ENCODE measurements at places on chromosomes 2 and 18.
A peak's percentile ranks its signal among the peaks of the same experiment; 100 is the strongest.

GRCh38 chr18:10230072-10230471 is 224.4 kb upstream of the APCDD1 start:
- no peak for DNase-seq

- DNase-seq: peak; percentile 43
Observed at GRCh38 chr2:216551234-216552068, 52.8 kb downstream of the RPL37A start.

- no peak for DNase-seq
Observed at GRCh38 chr18:37430357-37431076, 135.1 kb downstream of the CELF4 start.

GRCh38 chr2:206987810-206988209 is 48.5 kb downstream of the CPO start:
- DNase-seq: no peak

DNA sequence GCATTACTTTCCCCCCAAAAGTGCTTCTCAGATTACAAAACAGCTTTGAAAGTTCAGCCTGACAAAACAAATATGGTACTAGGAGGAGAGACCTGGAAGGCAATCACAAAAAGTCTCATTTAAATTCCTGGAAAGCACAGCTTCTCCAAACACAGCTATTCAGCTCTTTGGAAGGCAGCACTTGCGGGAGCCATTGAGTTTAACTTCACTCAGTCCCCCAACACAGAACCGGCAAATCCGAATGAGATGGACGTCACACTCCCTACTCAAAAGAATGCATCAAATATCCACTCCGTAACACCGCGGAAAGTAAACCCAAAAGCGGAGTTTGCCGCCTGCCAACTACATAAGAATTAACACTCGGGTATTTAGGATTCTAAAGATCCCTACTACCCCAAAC is 638 bp downstream of the ST6GAL2 start:
- peak; percentile 60 for DNase-seq

DNA sequence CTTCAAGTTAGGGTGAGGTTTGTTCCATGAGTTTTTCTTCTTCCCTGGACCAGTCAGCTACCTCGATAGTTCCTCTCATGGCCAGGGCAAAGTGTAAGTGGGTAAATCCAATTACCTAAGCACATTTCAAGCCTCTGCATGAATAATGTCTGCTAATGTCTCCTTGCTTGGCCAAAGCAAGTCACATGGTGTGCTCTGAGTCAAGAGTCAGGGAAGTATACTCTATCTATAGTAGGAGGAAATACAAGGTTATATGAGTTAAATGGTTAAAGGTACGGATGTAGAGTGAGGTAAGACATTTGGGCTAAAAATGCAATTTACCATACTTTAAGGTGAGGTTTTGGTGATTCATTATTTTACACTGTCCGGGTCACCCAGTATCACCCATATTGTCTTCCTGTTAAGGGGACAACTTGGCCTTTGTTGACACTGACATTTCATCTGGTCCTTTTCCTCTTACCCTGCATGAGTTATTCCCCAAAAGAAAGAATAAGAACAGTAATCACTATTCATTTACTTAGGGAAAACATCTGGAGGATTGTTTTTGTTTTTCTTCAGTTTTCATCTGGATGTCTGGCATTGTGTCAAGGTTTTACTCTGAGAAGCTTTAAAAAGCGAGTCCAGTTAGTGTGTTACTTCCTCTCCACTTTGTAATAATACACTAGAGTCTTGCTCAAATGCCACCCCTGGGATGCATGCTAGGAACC is 405.5 kb downstream of the RND3 start:
- no peak for DNase-seq

DNA sequence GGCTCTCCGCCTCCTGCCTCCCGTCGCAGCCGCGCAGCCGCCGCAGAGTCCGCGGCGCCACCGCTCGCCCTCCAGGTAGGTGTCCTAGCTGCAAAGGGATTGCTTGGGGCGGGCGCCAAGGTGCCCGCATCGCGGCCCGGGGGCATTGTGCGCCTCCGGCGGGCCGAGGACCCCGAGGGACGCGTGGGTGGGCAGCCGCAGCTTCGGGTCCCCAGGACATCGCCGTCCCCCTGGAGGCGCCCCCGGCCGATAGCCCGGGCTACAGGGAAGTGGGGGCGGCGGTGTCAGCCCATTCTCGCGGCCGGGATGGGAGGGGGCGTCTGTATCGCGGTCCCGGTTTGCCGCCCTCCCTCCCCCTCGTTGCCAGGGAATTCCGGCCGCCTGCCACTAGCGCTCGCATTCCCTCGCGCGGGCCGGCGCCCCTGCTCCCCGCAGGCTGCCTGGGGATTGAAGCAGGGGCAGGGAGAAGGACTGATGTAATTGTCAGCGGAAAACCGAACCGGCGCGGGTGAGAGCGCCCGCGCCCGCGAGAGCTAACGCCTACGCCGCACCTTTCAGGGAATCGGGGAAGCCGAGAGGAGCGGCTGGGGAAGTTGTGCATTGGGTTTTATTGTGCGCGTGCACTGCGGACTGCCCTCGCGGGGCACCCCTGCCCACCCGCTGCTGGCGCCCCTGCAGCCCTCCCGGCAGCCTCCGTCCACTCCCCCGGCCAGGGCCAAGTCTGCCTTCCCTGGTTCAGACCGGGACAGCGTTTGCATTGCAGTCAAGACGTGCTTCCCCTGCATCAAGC is 483 bp downstream of the OSBPL6 start:
- peak; percentile 32 for DNase-seq

- DNase-seq: no peak
Observed at GRCh38 chr2:75870651-75871137, 160.0 kb upstream of the GCFC2 start.

DNA sequence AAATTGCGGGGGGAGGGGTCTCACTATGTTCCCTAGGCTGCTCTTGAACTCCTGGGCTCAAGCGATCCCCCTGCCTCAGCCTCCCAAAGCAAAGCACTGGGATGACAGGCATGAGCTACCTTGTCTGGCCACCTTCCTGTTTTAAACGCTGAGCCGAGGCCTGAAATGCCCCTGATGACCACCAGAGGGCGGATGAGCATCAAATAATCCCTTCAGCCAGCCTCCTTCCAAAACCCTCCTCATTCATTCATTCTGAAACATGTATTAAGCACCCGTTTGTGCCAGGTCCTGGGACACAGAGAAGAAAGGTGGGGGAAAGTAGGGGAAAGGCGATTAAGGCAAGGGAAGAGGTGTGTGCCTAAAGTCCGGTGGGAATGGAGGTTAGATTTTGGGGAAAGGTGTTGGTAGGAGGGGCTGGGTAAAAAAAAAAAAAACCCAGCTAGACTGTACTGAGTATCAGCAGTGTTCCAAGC is 30.7 kb upstream of the PTMA start:
- peak; percentile 71 for DNase-seq

DNA sequence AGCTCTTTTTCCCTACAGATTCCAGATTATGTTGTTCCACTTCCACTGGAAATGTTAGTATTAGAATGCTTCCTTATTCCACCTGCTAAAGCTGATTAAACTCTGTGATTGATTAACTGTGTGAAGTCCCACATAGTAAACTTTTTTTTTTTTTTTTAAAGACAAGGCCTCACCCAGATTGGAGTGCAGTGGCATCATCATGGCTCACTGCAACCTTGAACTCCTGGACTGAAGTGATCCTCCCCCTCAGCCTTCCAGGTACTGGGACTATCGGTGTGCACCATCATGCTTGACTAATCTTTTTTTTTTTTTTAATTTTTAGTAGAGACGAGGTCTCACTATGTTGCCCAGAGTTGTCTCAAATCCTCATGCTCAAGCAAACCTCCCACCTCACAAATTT is 108.5 kb upstream of the RBMS1 start:
- DNase-seq: no peak

DNA sequence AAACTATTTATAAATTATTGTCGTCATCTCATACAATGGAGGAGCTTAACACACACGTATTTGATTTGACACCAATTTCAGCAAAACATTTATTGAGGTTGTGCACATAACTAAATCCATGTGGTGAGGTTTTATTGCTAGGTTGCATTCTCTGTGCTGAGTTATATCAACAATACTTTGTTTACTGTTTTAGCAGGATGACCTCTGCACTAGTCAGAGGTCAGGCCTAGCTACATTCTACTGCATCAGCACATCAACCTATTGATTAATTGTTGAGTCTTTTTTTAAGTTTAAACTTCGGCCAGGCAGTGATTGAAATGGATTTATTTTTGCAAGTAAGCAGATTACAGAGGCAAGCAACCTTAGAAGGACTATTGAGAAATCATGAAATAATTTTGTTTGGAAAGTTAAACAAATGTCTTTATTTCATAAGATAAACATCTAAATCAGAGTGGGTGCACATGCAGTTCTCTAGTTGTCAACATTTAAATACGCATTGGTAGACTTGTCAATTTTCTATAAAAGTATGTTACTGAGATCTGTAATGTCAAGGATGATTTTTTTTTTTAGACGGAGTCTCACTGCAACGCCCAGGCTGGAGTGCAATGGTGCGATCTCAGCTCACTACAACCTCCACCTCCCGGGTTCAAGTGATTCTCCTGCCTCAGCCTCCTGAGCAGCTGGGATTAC is 75.2 kb upstream of the CD28 start:
- no peak for DNase-seq

GRCh38 chr2:31877008-31877407 is 133.8 kb downstream of the MEMO1 start:
- no peak for DNase-seq

DNA sequence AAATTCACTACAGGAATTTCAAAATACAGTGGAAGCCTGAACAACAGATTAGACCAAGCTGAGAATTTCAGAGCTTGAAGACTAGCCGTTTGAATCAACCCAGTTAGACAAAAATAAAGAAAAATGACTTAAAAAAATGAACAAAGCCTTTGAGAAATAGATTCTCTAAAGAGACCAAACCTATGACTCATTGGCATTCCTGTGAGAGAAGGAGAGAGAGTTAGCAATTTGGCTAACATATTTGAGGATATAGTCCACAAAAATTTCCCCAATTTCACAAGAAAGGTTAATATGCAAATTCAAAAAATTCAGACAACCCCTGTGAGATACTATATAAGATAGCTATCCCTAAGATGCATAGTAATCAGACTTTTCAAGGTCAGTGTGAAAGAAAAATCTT is 78.0 kb downstream of the MYO3B start:
- no peak for DNase-seq

- no peak for DNase-seq
Observed at GRCh38 chr2:63555299-63555698, 33.0 kb downstream of the WDPCP start.

GRCh38 chr2:16513626-16514025 is 152.0 kb downstream of the CYRIA start:
- DNase-seq: no peak

DNA sequence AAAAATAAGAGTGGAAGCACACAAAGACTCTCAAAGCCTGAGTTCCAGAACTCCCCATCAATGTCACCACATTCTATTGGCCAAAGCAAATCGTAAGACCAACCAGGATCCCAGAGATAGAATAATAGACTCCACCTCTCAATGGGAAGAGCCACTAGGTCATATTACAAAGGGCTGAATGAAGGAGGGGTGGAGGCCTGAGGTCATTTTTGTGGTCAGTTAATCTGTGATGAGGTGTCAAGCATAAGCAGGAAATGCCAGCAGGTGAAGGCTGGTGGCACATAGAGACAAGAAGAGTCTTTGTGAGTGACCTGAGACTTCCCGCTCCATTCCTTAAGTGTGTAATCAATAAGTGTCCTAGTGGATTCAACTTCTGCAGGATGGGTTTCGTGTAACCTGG is 144.3 kb downstream of the TFCP2L1 start:
- no peak for DNase-seq

DNA sequence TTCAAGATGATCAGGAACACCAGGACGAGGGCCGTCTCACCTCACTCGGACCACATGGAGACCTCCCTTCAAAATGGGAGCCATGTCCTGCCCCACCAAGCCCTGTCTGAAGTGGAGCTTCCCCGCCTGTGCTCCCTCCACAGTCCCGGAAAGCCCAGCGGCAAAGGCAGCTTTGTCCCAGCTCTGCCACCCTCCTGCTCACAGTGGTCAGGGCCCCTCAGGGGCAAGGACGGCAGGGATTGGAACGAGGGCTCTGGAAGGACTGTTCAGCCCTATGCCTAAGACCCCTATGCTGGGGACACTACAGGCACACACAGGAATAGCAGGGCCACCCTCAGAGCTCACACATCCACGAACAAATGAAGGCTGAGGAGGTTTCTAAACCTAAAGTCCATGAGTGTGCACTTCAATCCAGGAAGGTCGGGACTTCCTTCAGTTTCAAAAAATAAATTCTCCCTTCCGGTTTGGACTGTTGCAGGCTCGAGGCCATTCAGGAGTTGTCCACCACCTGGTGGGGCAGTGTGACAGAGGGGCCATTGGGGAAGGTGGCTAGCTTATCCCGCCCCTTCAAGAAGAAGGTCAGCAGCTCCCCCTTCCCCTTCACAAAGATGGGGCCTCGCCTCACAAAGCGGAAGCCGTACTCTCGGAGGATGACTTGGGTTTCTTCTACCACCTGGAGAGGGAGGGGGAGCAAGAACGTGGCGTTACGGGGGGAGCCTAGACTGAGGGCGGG is 26.4 kb downstream of the CENPO start:
- no peak for DNase-seq

DNA sequence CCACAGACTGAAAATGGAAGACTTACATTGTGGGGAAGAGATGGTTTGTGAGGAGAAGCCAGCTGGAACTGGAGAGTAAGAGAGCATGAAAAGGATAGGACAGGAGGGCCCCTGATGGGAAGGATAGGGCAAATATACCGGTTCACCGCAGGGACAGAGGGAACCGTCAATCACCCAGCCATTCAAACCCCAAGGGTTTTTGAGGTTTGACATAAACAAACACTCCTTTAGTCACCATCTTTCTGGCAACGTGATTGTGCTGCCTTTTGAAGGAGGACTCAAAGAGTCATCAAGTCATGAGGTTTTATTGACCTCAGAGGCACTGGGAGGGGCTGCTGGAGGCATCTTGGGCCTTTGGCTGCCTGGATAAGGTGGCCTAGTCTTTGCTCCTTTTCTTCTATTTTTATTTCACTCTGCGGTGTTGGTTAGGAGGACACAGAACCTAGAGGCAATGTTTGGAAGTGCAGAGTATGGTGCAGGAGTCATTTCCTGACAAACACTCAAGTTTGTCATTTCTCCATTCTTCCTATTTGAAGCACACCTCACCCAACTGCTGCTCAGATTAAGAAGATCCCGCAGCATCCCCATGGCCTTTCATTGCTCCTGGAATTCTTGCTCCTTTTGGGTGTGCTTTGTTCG is 487.3 kb upstream of the SPRED2 start:
- no peak for DNase-seq

DNA sequence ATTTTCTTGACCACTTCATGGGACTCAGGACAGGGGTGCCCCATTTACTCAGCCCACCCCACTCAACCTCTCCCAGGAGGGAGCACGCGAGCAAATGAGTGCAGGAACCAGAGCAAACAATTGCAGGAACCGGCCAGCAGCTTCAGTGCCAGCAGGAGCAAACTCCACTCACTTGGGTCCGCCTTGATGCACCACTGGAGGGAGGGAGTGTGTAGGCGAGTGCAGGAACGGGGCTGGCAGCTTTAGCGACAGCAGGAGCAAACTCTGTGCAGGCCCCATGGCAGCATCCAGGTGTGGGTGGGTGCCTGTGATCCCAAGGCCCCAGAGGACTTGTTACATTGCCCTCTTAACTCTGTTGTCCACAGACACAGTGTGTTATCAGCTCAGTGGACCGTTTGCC is 1667.3 kb upstream of the CELF4 start:
- no peak for DNase-seq
